ENCODE measurements at places on chromosomes 6 and 20. TPM values are rescaled to one million over a fixed set of nuclear protein-coding genes. Genes with fewer than 3 reads are reported as not detected.
A peak's percentile ranks its signal among the peaks of the same experiment; 100 is the strongest.

Gene CLIC5
- total RNA-seq, result not detected

GRCh38 chr6:118724211-118724610 lies 72.8 kb upstream of the CEP85L start:
- no peak for DNase-seq

Gene RIPOR2
- 2.3 TPM for total RNA-seq

GRCh38 chr6:41255638-41256246 lies 27.6 kb downstream of the TREML4 start:
- DNase-seq, result no peak

GRCh38 chr6:85157311-85157710 lies 292.6 kb upstream of the NT5E start:
- DNase-seq, result no peak

DNA sequence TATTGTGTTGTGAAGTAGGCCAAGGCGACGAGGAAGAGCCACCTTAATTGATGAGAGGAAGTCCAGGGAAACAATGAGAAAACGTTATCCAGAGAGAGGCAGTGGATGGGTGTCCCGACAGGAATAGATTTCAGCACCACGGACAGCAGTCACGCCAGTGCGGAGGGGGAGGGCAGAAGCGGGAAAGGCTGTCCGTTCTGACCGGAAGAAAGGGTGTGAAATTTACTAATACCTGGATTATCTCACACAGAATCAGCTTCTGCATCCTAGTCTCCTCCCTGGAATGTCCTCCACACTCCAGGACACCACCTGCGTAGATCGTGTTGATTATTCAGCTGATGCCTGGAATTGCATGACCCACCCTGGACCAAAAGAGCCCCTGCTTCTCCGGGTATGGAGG lies 7.4 kb upstream of the BPIFA3 start:
- peak; percentile 72 for DNase-seq

DNA sequence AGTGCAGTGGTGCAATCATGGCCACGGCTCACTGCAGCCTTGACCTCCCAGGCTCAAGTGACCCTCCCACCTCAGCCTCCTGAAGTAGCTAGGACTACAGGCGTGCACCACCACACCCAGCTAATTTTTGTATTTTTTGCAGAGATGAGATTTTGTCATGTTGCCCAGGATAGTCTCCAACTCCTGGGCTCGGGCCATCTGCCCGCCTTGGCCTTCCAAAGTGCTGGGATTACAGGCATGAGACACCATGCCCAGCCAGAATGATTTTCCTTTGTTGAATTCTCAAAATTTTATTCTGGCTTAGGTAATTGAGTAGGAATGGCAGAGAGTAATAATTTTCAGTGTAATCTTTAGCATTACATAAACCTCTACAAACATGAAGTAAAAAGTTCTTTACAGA lies 37.1 kb downstream of the SLC16A10 start:
- no peak for DNase-seq

- no peak for DNase-seq
Observed at GRCh38 chr6:169034516-169035167, 219.0 kb downstream of the THBS2 start.

DNA sequence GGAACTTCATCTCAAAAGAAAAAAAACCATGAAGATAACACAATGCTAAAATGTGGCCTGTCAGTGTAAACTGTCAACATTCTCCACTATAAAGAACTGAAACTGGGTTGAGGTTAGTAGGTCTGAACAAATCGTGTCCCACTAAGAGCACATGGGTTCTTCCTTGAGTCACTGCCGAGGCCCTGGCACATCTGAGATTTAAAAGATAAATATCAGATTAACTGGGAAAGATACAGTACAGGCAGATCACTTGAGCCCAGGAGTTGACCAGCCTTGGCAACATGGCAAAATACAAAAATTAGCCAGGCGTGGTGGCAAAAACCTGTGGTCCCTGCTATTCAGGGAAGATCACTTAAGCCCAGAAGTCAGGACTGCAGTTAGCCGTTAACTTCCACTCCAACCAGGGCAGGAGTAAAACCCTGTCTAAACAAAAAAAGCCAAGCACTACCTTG lies 5.6 kb downstream of the EEF1A1 start:
- no peak for DNase-seq

DNA sequence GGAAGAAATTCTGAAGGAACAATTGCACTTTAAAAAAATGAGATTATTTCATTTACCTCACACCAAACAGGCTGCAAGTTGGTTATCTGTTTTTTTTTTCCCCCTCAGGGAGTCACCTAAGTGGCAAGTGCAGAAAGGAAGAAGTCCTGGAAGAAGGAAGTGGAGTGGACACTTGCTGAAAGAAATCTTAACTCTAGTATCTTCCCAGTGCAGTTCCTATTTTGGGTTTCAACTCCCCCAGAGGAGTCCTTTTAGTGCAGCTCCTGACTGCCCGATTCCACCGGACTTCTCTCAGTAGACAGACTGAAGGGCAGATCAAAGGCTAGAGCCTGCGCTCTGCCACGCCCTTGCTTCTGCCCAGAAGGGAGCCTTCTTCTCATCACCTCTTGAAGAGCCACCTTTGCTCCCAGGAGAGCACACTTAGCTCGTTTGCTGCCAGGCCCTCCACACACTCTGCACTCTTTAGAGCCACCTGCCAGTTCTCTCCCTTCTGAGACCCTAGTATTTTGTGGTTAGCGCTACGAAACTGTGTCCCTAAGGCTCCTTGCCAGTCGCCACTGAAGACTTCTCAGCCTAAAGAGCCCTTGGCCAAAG lies 4.9 kb downstream of the MTCL3 start:
- DNase-seq, result no peak

DNA sequence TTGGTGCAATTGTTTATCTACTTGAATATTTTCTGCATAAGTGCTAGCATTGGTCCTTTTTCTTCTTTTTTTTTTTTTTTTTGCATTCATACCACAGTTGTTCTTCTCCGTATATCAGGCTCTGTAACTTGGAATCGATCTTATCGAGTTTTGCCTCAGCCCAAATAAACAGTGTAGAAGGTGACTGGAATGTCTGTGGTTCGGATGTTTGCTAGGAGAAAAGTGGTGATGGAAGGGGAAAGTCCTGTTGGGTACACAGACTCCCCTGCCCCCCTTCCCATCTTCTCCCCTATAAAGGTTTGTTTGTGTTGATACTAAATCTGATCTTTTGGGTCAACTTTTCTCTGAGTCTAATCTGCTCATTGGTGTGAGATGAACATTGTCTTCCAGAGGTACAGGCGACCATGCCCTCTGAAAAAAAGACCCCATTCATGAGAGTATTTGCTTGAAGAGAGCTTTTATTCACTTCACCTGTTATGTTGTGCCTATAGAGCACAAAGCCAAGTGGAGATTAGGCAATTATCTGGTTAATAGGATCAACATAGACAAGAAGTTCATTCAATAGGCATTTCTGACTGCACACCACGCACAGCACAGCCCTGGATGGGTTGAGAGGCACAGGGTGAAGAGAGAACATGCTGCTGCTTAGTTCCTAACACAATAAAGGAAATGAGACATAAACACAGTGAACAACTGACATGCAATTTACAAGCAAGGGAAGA lies 620.0 kb downstream of the PKHD1 start:
- no peak for DNase-seq
